T-cell (primary cell): ENCODE measurements at places on chromosomes 5 and 9.

- DNase-seq: no peak
These were observed at the start of gene NEK6 for GRCh38 chr9:124257844-124258606. NEK6 (plus strand) TSS chr9:124257949; CDS start chr9:124301965, 44,016 bp downstream.

DNA sequence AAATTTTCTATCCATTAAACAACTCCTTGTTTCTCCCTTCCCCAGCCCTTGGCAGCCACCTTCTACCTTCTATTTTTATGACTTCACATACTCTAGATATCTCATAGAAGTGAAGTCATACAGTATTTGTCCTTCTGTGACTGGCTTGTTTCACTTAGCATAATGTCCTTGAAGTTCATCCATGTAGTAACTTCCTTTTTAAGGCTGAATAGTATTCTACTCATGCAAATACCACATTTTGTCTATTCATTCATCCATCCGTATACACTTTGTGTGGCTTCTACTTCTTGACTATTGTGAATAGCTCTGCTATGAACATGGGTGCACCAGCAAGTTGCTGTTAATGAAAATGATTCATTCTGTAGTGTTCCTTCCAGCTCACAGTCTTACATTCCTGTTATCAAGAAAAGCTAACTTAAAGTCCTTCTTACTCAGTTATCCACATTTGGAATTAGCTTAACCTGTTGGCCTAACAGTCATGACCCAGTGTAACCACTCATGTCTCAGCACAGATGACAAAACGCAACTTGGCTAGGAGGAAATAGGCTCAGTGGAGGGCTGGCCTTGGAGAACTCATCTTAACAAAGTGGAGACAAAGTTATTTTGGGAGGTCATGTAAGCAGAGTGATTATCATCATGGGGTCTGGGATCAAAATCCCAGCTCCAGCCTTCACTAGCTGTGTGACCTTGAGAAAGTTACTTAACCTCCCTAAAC lies 129.7 kb upstream of the MAP3K1 start:
- DNase-seq: no peak

DNA sequence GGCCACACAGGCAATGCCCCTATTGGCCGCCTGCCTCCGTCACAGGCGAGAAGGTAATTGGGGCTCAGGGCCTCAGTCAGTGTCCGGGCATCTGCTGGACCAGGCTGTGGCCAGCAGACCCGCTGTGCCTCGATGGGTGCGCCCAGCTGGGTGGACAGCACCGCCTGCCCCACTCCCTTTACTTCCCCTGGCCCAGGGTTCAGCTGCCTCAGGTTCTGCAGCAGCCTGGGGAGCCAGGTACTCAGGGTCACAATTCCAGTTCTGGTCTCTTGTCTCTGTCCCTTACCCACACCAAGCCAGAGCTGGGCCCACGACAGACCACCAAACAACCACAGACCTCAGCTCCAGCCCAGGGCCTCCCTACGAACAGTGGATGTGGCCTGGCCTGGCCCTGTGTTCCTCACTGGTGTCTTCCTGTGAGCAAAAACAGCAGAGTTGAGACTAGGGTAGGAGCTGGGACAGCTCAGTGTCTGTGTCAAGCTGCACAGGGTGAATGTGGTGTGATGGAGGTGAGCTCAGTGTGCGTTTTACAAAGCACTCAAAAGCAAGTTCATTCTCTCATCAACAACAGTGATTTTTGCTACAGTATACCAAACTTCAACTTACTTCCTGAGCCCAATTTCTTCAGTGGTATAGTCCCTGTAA lies 33.4 kb upstream of the SUSD3 start:
- DNase-seq: no peak

DNA sequence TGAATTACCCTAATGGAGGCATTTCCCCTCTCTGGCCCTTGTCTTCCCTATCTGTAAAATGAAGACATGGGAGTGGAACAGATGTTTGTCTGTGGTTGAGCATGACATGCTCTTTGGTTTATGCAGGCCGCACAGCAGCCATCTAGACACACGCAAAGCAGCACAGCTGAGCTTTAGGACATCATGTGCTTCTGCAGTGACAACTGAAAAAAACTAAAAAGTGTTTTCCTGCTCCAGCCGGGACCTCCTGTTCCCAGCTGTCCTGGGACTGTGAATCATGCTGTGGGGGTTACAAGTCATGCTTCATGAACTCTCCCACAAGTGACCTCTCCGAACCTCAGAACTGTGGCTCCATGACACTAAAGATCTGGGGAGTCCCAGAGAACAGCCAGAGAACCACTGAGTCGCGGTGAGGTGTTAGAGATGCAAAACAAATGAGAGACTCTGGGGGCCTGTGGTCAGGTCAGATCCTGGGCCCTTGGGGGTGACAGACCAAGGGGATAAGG lies 1.7 kb downstream of the SMIM3 start:
- DNase-seq: no peak

- no peak for DNase-seq
These were observed 53.4 kb downstream of the SLC22A5 start for GRCh38 chr5:132422720-132423437.

DNA sequence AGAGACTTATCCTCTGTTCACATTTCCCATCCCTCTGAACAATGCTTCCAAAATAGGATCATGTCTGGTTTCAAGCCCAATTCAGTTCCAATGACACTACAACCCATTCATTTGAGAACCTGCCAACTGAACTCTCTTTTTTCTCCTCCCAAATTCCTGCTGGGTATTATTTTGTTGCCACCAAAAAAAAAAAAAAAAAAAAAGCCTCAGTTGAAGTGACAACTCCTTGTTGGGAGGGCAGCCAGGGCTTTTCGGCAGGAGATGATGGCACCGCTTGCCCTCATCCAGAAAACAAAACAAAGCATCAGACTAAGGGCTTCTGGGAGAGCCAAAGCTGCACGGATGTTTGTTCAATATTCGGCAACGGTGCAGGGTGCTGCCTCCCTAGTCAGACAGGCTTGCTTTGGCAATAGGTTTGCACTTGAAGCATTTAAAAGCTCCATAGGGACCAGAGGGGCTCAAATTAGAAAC lies 30.6 kb upstream of the TRIM32 start:
- no peak for DNase-seq
